ENCODE measurements at places on chromosomes 5 and 9.

DNA sequence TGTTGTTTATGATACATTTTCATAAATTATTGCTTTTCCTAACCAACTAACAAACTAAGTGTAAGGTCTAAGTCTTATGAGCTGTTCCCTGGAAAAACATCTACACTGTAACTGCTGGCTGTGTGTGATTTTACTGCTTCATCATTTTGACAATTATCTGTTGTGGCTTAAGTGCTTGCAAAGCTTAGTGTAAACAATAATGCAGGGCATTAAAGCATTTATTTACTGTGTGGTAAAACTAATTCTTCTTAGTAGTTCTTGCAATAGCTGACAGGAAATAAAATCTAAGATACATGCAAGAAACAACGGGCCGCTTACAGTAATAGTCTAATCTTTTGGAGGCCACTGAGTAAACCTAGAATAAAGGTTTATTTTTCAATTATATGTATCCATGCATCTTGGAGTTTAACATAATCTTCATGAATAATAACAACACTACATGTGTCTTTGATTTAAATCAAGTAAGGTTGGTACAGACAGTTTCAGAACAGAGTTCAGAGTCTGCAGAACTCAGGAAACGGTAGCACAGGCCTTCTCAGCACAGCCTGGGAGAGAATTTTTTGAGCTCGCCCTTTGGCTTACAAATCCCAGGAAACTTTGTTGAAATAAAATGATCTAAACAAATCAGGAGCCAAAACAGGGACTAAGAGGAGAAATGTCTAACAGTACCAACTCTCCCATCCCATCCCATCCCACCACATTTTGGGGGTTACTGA lies 473.1 kb downstream of the NR2F1-AS1 start:
- no peak for DNase-seq

GRCh38 chr9:124800306-124801259 lies 23.6 kb downstream of the OLFML2A start:
- DNase-seq: no peak

DNA sequence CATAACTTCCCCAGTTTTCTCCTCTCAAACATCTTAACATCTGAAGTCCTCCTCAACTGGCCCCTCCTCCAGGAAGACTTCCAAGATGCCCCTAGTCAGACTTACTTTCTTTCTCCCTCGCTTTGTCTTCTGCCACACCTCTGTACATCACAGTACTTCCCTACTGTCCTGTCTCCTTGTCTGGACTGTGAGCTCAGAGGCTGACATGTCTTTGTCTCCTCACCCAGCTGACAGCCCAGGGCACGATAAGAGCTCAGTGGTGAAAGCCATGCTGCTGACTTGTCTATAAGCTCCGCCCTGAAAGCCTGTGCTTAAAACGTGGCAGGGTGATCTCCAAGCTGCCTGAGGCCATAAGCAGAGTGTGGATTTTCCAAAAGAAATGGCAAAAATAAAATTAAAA lies 33.0 kb upstream of the SLC25A51 start:
- DNase-seq: peak; percentile 13

GRCh38 chr5:120767178-120767820 lies 303.2 kb downstream of the PRR16 start:
- no peak for DNase-seq

- DNase-seq: no peak
These were observed 274.6 kb upstream of the IRX4 start for GRCh38 chr5:2157372-2157771.

GRCh38 chr5:56840597-56840996 lies 25.2 kb downstream of the MAP3K1 start:
- DNase-seq: no peak

DNA sequence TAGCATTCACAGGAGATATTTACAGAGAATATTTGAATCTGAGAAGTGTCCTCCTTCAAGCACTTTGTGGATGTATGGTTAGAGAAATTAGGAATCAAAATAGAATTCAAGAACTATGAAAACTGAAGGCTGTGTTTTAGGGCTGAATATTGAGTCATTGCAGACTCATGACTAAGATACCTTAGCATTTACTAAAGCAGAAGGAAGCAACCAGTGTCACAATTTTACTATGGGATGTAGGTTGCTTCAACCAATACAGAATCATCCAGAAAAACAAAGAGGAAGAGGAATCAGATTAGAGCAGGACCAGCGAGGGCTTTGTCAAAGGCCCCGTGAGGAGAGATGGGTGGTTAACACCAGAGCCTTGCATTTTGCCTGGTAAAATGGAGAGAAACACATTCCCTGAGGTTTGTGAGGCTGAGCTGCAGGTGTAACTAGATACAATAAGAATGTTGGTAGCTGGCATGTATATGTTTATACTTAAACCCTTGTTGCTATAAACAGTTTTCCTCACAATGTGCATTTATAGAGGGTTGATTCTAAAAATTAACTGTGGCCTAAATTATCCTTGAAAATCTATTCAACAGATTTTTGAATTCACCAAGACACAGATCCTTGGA lies 518.1 kb downstream of the AGTPBP1 start:
- DNase-seq: no peak

DNA sequence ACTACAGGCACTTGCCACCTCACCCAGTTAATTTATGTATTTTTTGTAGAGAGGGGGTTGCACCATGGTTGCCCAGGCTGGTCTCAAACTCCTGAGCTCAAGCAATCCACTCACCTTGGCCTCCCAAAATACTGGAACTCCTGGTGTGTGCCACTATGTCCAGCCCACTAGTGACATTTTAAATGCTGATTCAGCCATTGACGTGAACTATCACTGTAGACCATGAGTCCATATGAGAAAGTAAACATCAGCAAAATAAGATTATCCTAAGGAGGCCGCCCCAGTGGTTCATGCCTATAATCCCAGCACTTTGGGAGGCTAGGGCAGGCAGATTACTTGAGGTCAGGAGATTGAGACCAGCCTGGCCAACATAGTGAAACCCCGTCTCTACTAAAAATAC lies 488.1 kb upstream of the EDIL3 start:
- no peak for DNase-seq

DNA sequence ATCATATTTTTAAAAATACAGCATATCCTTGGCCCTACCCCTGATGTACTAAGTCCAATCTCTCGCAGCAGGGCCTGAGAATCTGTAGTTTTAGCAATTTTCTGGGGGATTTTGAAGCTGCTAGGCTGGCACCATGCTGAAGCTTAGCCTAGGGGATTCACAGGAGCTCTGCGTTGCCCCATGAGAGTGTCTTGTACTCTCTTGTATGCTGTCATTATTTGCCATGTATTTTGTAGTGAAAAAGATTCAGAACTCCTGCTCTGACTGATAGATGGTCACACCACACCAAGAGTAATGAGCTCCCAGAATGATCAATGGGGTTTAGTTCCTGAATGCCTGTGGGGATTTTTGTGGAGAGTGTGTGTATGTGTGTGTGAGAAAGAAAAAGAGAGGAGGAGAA lies 20.7 kb upstream of the TRMT10B start:
- no peak for DNase-seq

DNA sequence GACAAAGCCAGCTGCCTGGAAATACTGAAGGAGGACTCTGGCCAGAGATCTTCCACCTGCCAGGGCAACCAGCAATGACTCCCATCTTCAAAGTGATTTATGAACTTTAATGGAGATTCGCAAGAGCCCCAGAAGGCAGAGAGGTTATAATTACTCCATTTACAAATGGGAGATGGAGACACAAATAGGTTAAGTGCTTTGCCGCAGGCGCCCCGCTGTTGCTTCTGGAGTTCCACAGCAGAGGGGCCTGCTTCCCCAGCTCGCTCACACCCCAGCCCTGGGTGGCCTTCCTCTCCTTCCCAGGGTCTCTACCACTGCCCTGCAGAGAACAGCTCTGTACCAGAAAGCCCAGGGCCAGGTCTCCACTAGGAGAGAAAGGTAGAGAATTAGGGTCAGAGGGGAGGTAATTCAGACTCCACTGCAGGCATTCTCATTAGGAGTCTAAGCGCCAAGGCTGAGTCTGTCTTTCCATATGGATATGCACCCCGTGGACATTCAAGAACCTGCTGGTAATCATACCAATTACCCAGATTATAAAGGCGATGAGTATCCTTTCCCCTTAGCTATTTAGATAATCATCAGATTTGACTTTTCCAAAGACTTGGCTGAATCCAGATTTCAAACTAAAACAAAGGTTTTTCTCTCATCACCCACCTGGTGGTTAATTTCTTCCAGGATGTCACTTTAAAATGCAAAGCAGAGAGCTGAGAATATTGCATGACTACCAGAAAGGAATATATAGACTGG lies 157.6 kb upstream of the TUT7 start:
- DNase-seq: no peak

DNA sequence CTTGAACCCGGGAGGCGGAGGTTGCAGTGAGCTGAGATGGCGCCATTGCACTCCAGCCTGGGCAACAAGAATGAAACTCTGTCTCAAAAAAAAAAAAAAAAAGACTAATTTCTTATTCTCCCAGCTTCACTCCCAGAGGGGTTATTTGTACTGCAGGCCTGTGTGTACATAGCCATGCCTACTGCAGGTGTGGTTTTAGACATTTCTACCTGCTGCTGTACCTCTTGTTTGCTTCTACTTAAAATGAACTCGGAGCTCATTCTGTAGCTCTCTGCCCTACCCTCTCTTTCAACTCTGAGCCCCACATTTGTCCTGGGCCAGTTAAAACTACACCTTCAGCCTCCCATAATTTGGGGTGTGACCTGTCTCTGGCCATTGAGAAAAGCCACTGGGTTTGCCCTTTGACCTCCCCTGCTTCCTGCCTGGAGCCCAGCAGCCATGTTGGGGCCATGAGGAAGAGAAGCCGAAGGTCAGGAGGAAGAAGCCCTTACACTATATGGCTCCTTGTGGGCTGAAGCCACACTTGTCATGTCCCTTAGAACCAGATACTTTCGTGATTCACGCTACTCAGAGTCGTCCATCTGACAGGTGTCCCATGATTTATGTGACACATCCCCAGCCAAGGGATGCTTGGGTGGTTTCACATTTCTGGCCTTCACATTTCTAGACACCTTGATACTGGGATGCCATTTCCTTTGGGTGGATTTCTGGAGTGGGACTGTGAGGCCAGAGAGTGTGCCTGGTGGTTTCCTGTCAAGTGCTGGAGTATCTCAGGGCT lies 9.4 kb upstream of the CARD19 start:
- no peak for DNase-seq

GRCh38 chr9:130024597-130024994 lies 18.4 kb downstream of the FNBP1 start:
- DNase-seq: no peak

Data from NCI-H82 (cell line).